ENCODE measurements at places on chromosomes 7 and 10. TPM values are rescaled to one million over a fixed set of nuclear protein-coding genes. Genes with fewer than 3 reads are reported as not detected.

The SBDS gene
- total RNA-seq, result 99.3 TPM

The VPS37D gene
- total RNA-seq, result 3.5 TPM

The SPACDR gene
- 0.22 TPM for total RNA-seq

The SPDYE11 gene
- not detected for total RNA-seq

The COA1 gene
- total RNA-seq, result 25.8 TPM

The NUTM2E gene
- not detected for total RNA-seq

The NEUROD6 gene
- total RNA-seq, result not detected

The AGMO gene
- total RNA-seq, result 2.5 TPM

The ITGB8 gene
- 1.6 TPM for total RNA-seq
